Stimulated activated CD4-positive, alpha-beta T cell treated with anti-CD3 and anti-CD28 coated beads, Interleukin-1b, Interleukin-23, amount 100 ng/mL, for 1 hour (primary cell): ENCODE measurements at places on chromosomes 6 and 20.

DNA sequence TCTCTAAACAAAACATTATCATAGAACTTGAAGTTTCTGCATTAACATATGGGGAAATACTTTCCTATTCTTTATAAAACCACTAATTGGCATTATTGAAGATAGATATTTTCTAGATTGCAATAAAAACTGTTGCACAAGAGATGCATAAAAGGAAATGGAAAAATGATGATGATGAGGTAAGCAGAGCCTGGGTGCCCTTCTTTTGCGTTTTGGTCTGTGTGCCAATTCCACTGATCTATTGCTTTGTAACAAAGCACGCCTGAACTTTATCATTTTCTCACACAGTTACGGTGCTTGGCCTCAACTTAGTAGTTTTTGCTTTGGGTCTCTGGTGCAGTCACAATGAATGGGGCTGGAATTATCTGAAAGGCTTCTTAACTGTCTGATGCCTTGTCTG is 450.5 kb downstream of the MAFB start:
- DNase-seq, result no peak

GRCh38 chr6:72403413-72403812 is 218.5 kb upstream of the KCNQ5 start:
- DNase-seq, result no peak

- DNase-seq, result peak; percentile 9
Observed at GRCh38 chr6:41901882-41902519, 6.8 kb upstream of the USP49 start.

DNA sequence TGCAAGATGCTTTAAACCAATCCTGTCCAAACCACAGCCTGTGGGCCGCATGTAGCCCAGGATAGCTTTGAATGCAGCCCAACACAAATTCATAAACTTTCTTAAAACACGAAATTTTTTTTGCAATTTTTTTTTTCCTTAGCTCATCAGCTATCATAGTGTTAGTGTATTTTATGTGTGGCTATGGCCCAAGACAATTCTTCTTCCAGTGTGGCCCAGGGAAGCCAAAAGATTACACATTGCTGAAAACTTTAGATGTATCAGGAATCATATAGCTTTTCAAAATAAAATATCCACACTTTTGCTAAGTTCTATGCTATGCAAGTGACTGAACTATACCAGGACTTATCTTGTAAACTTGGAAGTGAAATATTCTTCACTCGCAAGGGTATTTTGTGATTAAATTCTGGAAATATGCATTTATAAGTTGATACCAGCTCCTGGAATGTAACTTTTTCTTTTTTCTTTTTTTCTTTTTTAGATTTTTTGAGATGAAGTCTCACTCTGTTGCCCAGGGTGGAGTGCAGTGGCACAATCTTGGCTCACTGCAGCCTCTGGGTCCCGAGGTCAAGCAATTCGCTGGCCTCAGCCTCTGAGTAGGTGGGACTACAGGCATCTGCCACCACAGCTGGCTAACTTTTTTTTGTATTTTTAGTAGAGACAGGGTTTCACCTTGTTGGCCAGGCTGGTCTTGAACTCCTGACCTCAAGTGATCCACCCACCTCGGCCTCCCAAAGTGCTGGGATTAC is 49.8 kb downstream of the MTHFD1L start:
- no peak for DNase-seq

GRCh38 chr6:13431059-13431656 is 56.2 kb downstream of the GFOD1 start:
- DNase-seq, result no peak

DNA sequence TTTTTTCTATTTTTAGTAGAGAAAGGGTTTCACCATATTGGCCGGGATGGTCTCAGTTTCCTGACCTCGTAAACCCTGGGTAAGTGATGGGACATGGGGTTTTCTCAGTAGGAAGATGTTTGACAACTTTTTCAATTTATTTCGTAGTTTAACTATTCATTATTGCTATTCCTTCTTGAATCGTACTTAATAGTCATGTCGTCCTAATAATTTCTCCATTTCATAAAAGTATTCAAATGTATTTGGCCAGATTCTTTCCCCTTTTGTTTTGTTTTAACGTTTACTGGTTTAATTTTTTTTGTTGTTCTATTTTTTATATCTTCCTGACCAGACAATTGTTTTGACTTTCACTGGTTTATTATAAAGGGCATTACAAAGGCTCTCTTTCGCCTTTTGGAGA is 16.3 kb downstream of the GPX5 start:
- no peak for DNase-seq

GRCh38 chr6:17714879-17715851 is 8.4 kb upstream of the NUP153 start:
- no peak for DNase-seq

GRCh38 chr20:1209447-1210387 is 6.5 kb downstream of the C20orf202 start:
- DNase-seq, result no peak

DNA sequence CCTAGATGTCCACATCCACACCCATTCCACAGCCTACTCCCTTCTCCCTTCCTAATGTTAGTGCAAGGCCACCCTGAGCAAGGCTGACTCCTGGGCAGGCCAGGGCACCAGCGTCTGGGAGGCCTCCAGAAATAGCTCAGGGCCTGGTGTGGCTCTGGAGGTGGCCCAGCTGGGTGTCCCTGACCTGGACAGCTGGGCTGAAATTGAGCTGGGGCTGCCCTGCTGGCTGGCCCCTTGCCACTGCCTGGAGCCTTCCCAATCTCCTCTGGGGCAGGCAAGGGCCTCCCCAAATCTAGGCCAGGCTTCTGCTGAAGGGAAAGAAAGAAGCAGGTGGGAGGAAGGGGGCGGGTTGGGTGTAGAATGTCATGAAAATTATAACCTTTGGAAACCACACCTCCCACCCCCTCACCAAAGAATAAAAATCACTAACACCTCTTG is 2.1 kb downstream of the FAM110A start:
- no peak for DNase-seq

GRCh38 chr6:34806738-34807453 is 15.0 kb downstream of the BLTP3A start:
- no peak for DNase-seq

DNA sequence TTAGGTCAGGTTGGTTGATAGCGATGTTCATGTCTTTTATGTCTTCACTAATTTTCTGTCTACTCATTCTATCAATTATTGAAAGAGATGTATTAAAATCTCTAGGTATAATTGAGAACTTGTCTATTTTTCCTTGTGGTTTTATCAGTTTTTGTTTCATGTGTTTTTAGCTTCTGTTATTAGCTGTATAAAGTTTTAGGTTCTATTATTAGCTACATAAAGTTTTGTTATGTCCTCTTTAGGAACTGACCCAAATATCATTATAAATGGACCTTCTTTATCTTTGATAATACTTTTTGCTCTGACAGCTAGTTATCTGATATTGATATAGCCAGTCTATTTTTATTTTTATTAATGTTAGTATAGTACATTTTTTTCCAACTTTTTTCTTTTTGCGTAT is 92.4 kb upstream of the TMEM170B start:
- DNase-seq, result no peak

DNA sequence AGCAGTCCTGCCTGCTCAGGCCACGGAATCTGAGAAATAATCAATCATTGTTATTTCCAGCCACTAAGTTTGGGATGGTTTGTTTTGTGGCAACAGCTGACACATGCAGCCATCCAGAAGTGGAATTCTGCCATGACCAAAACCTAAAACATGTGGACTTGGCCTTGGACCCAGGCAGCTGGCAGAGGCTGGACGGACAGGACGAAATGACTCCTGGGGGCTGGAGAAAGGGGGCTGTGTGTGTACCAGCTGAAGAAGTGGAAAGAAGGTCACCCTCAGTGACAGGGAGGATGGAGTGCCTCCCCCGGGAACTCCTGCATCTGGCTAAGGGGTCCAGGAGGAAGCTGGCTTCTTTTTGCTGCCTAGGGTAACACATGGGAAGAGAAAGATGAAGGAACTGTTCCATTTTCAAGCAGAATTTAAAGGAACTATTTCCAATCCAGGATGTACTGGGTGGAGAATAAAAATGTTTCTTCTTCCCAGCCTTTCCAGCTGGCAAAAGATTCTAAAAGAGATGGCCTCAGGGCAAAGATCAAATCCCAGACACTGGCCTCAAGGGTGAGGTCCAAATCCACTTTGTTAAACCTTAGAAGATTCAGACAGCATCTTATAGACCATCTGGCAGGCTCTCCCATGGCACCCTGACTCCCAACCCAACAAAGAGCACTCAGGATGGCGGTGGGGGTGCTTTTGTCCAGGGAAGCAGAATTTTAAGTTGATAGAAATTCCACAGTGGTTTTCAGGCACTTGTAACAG is 14.3 kb downstream of the SERPINB6 start:
- DNase-seq, result no peak

DNA sequence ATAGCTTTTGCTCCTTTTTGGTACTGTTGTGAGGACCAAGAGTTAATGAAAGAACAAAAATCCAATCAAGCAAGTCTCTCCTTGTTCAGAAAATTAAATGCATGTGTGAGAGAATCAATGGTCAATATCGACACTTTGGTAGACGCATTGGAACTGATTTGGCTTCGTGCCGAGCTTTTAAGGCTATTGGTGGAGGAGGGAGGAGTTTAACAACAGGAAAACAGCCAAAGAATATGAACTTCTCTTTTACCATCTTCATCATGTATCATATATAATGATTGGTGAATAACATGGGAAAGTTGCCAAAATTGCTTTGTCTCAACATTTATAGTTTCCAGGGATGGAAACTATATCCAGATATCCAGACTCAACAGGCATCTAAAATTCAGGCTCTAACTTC is 266.5 kb upstream of the CITED2 start:
- no peak for DNase-seq

DNA sequence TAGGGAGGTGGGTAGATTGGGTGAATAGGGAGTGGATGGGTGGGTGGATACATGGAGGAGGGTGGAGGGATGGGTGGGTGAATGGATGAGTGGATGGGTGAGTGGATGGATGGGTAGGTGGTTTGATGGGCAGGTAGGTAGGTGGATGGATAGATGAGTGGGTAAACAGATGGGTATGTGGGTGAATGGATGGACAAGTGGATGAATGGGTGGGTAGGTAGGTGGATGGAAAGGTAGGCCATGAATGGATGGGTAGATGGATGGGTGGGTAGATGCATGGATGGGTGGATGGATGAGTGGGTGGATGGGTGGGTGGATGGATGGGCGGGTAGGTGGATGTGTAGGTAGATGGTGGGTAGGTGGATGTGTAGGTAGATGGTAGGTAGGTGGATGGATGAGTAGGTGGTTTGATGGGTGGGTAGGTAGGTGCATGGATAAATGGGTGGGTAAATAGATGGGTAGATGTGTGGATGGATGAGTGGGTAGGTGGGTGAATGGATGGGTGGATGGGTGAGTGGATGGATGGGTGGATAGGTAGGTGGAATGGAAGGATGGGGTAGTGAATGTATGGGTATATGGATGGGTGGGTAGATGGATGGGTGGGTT is 51.4 kb downstream of the NPEPL1 start:
- no peak for DNase-seq

DNA sequence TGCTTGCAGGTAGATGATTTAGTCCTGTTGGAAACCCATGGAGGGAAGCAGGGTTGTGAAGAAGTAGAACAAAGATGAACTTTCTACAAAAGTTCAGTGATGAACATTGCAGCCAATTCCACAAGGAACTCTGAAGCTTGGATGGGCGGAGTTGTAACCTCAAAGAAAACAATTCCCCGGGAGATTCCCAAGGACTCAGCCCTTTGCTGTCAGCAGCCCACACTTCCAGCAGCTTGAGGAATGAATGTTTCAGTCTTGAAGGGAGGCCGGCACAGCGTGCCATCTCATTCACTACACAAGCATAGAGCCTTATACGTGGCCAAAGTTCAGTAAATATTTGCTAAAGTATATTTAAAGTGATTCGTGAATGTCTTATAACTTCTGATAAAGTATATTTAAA is 269.4 kb downstream of the NKAIN2 start:
- no peak for DNase-seq

GRCh38 chr20:37885593-37886503 is 17.1 kb upstream of the VSTM2L start:
- no peak for DNase-seq

- DNase-seq, result no peak
Observed at GRCh38 chr6:56025795-56026194, 150.4 kb upstream of the BMP5 start.

DNA sequence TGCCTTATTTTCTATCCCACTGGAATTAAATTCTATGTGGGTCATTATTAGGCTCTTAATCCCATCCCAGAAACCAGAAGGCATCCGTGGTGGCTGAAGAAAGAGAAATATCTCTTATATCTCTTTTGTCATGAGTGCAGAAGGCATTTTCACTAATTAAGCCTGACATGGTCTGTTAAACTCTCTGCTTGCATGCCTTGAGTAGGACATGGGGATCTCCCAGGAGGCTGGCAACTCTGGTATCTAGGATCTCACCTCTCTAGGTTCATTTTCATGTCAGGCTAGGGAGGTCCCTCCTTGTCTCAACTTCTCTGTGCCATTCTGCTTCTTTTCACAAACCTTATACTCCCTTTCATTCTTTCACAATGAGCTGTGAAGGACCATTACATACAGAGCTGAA is 25.3 kb upstream of the GPR63 start:
- no peak for DNase-seq

DNA sequence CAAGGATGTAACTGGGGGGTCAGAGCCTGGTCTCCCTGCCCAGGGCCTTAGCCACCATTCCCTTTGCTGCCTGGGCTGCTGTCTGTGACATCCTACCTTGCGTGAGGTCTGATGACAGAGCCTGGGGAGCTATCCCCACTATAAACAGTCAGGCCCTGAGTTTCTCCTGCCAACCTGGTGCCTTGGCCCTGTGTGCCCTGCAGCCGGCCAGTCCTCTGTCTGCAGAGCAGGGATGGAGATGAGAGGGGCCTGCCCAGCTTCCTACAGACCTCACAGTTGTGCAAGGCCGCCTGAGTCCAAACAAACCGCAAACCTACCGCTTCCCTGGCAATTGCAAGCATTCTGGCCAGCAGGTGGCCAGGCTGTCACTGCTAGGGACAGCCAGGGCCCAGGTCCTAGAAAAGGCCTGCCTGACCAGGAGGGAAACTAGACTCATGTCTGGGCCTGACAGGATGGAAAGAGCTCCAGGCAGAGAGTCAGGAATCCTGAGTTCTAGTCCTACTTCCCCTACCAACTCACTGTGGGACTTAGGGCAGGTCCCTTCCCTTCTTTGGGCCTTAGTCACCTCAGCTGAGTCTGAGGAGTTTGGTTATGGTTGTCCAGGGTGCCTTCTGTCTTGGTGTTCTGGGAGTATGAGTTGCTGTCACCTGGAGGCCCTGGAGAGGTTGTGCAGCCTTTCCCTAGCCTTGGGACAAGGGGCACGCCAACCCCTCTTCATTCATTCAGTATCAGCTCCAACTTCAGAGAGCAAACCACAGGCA is 86.2 kb downstream of the VEGFA start:
- DNase-seq, result no peak

DNA sequence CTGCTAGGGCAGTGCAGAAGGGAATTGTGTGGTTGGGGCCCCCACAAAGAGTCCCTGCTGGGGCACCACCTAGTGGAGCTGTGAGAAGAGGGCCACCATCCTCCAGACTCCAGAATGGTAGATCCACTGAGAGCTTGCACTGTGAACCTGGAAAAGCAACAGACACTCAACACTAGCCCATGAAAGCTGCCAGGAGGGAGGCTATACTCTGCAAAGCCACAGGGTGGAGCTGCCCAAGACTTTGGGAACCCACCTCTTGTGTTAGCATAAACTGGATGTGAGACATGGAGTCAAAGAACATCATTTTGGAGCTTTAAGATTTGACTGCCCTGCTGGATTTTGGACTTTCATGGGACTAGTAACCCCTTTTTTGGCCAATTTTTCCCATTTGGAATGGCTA is 328.4 kb upstream of the KHDRBS2 start:
- DNase-seq, result no peak
